Activated CD8-positive, alpha-beta T cell treated with anti-CD3 and anti-CD28 coated beads, Interleukin-2, amount 10 ng/mL, durations not matched to agents 7 days and 5 days (primary cell): ENCODE measurements at places on chromosomes 16 and 17.

GRCh38 chr16:59044616-59045015 is 310.5 kb upstream of the GOT2 start:
- no peak for DNase-seq

GRCh38 chr17:38512473-38513058 is 84.3 kb downstream of the ARHGAP23 start:
- no peak for DNase-seq

DNA sequence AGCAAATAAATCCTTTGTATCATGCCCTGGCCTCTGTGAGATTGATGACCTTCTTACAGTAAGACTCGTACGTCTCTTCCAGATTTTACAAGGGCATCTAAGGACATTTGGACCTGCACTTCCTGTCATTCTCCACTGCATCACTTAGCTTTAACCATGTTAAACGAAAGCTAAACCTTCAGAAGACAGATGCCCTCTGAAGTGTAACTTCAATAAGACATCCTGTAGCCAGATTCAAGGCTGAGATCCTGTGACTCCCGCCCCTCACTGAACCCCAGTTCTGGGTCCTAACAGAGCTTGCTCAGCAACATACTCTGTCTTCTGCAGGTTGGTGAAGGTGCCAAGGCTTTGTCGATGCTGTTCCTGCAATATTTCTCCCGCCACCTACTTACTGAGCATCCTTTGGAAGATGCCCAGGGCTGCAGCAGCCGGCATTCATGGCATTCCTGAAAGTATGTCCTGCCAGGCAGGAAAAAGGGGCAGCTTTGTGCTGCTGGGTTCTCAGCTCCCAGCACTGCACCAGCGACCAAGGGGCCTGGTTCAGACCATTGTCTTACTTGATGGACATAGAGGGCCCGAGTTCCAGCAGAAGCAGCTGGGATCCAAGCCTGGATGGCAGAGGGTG is 131.1 kb downstream of the AXIN2 start:
- DNase-seq = no peak

GRCh38 chr16:2497695-2498484 is 15.9 kb upstream of the ATP6V0C start:
- no peak for DNase-seq

DNA sequence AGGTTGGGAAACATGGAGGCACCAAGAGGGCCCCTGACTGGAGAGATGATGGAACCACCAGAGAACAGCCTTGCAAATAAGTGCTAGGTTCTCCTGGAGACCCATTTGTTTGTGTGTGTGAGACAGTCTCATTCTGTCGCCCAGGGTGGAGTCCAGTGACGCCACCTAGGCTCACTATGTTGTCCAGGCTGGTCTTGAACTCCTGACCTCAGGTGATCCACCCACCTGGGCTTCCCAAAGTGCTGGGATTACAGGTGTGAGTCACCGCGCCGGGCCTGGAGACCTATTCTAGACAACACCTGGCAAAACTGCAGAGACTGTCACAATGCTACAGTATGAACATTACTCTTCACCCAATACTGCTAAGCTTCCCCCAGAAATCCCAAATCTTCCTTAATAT is 1.5 kb downstream of the NPLOC4 start:
- DNase-seq = no peak

DNA sequence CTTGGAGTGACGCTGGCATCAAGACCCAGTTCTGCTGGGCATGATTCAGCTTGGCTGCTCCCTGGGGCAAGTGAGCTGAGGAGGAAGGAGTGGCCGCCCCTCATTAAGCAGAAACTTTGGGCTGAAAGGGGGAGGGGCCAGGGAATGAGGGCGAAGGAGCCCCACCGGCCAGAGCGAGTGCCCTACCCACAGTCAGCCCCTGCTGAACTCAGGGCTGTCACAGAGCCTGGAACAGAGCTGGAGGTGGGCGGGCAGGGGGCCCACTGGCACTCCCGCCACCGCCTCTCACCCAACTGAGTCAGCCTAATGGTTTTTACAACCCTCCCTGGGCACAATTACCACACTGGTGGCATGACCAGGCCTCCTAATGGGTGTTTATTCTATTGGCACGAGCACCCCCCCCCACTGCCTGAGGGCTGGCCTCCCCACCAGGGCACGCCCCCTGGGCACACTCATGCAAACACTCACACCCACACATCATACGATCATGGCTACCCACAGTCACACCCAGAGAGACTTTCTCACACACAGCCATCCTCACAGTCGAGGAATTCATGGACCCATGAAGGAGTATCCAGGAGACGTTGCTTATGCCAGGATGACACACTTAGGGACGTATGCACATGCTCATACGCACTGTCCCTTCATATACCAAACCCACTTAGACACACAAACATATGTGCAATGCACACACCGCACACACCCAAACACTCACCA is 19.2 kb downstream of the UNC119 start:
- no peak for DNase-seq
